Aorta (tissue), 5 donors: ENCODE measurements at places on chromosomes 11 and 22. TPM values are rescaled to one million over a fixed set of nuclear protein-coding genes. Genes with fewer than 3 reads are reported as not detected.
A peak's percentile ranks its signal among the peaks of the same experiment; 100 is the strongest.

DNA sequence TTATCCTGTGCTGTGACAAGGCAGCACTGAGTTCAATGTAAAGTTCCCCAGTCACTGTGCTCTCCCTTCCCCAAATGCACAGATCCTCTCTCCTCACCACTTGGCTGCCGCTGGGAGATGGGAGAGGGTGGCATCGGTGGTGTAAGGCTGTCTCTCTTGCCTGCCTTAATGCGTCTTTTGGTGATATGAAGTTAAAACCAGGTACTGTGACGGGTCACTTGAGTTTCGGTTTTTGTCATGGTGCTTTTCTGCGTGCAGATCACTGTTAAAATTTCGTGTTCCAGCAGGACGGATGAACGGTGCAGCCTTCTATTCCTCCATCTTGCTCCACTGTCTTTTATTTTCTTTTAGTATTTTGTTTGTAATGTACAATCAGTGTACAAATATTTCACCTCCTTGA lies 18.6 kb downstream of the GLB1L2 start:
- no peaks in the 10 kb centered on the region for H3K27me3 ChIP-seq
- DNase-seq, result no peak
- H3K4me3 ChIP-seq, result no peak overlapping the region
- H3K4me1 ChIP-seq, result no peaks in the 10 kb centered on the region

GRCh38 chr11:87909178-87909577 lies 266.1 kb downstream of the RAB38 start:
- no peaks in the 10 kb centered on the region for H3K4me1 ChIP-seq
- H3K27ac ChIP-seq, result no peak overlapping the region
- no peaks in the 10 kb centered on the region for H3K36me3 ChIP-seq
- DNase-seq, result no peak
- no peak overlapping the region for H3K4me3 ChIP-seq

GRCh38 chr11:9203691-9204311 lies 61.3 kb downstream of the DENND5A start:
- peaks cover 3% of the 10 kb centered on the region for H3K36me3 ChIP-seq
- no peak for DNase-seq
- H3K27me3 ChIP-seq, result no peaks in the 10 kb centered on the region
- no peak overlapping the region for H3K4me3 ChIP-seq
- H3K4me1 ChIP-seq, result peaks cover under 1% of the 10 kb centered on the region
- H3K27ac ChIP-seq, result no peak overlapping the region

DNA sequence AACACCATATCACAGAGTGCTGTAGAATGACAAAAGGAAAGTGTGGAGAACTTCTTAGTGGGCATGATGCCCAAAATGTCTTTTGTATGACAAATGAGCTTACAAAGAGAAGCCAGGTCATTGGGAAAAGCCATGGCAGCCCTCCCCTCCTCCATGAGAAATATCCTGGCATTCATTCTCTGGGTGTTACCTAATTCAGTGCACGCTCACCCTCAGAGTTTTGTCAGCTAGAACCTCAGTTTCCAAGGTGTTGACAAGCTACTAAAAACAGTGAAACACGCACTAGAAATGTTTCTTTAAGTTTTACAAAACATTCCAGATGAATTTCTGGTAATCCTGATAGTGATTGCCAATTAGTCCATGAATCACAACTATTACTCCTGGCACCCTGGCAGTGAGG lies 105.4 kb upstream of the FSHB start:
- H3K27me3 ChIP-seq, result no peaks in the 10 kb centered on the region
- no peaks in the 10 kb centered on the region for H3K4me1 ChIP-seq
- no peaks in the 10 kb centered on the region for H3K36me3 ChIP-seq
- DNase-seq, result no peak
- H3K27ac ChIP-seq, result no peak overlapping the region
- H3K4me3 ChIP-seq, result no peak overlapping the region

- H3K36me3 ChIP-seq, result no peaks in the 10 kb centered on the region
- DNase-seq, result no peak
- H3K4me1 ChIP-seq, result no peaks in the 10 kb centered on the region
- H3K27me3 ChIP-seq, result no peaks in the 10 kb centered on the region
- H3K27ac ChIP-seq, result no peak overlapping the region
- H3K4me3 ChIP-seq, result no peak overlapping the region
Measured at GRCh38 chr22:42913874-42914510, 56.9 kb upstream of the ARFGAP3 start.

DNA sequence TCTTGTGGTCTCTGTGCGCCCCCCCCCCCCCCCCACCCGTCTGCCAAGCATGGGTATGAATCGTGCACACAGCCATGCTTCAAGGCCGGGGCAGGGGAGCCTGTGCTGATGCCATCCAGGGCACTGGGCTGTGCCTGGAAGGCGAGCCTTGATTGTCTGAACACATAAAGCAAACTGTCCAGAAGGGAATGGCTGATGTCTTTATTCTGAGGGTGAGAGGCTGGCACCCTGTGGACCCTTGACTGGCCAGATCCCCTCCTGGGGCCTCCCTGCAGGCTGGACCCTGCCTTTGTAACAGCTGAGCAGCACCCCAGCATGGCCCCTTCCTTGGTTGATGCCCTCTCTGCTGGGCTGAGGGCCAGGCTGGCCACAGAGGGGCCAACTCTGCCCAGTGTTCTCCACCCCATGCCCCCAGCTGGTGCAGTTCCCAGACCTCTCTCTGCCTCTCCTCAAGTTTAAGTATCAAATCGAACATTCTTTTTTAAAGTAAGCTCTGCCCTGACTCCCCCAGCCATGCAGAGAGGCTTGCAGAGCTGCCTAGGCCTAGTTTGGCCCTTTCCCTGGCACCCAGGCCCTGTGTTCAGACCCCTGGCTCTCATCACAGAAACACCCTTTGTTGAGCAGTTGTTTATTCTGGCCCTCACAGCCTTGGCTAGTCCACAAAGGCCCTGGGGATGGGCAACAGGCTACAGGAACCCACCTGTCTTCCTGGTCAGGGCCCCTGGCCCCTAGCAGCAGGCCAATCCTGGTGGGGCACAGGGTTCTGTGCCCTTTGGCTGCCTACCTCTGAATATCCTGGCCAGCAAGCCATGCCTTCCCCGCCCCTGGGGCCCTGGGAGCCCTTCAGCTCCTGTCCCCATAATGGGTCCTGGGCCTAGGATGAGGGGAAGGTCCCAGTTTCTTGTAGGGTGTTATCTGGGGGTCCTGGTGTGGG lies 3.9 kb upstream of the RANBP1 start:
- no peaks in the 10 kb centered on the region for H3K27me3 ChIP-seq
- H3K4me1 ChIP-seq, result no peaks in the 10 kb centered on the region
- H3K4me3 ChIP-seq, result no peak overlapping the region
- no peaks in the 10 kb centered on the region for H3K36me3 ChIP-seq

GRCh38 chr22:46131151-46131587 lies 19.2 kb upstream of the PPARA start:
- DNase-seq, result no peak
- H3K36me3 ChIP-seq, result no peaks in the 10 kb centered on the region
- no peaks in the 10 kb centered on the region for H3K27me3 ChIP-seq

DNA sequence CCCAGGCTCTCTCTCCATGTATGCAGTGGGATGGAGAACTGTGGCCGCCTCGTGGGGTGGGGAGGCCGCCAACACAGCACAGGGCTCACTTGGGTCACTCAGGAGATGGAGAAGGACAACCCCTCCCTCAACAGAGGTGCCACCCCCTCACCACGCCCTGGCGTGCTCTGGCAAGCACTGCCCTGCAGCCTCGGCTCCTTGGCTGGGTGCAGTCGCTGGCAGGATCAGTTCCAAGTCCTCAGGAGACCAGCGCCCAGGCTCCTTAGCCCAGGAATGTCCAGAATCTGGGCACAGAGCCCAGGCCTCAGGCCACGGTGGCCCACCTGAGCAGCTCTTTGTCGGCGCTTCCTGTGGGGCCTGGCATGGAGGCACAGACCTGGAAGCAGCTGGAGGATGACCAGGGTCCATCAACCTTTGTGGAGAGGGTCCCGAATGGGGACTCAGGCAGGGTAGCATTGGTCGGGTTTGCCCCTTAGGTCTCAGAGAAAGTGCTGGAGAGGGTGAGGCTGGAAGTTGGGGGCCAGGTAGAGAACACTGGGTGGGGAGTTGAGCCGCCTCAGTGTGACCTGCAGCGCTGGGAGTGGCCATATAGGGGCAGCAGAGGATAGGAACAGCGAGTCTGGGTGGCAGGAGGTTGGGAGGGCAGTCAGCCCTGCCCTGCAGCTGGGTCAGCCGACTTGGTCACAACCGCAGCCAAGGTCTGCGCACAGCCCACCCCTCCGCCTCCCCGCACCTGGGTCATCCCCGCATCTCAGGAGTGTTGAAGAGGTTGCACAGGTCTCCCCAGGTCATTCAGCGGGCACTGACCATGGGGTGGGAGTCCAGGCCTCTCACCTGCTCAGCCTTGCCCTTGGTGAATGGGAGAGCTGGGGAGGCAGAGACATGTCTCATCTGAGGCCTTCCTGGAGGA lies 8.2 kb downstream of the SUSD2 start:
- no peaks in the 10 kb centered on the region for H3K36me3 ChIP-seq
- DNase-seq, result peak; percentile 91
- no peaks in the 10 kb centered on the region for H3K4me1 ChIP-seq

GRCh38 chr11:120324932-120325810 lies at the start of gene TLCD5:
Gene TLCD5, plus strand, starts transcription at chr11:120325299. Its CDS starts 2,143 bp downstream, at chr11:120327442.
- no peaks in the 10 kb centered on the region for H3K4me1 ChIP-seq
- peak; percentile 91 for DNase-seq
- H3K27ac ChIP-seq, result peak within 1 kb of the TSS; percentile 65
- H3K4me3 ChIP-seq, result peak within 1 kb of the TSS; percentile 70

- no peak for DNase-seq
- no peak overlapping the region for H3K27ac ChIP-seq
Measured at GRCh38 chr22:23709107-23709506, 18.3 kb downstream of the RGL4 start.

DNA sequence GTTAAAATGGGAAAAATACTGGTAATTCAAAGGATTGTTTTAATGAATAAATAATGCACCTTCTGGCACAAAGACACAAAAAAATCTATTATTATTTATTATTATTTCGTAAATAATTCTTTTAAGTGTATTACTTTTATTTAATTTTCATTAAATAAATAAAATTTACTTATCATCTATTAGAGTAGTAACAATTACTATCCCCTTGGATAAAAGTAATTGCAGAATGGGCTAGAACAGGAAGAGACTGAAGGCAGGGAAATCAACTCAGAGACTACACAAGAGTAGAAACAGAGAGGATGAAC lies 23.0 kb downstream of the OR8B12 start:
- DNase-seq, result no peak
- no peaks in the 10 kb centered on the region for H3K36me3 ChIP-seq
- no peak overlapping the region for H3K4me3 ChIP-seq
- no peaks in the 10 kb centered on the region for H3K27me3 ChIP-seq

GRCh38 chr11:130202009-130202817 lies 42.6 kb downstream of the ST14 start:
- no peaks in the 10 kb centered on the region for H3K36me3 ChIP-seq
- H3K27ac ChIP-seq, result no peak overlapping the region
- peak; percentile 22 for DNase-seq
- H3K27me3 ChIP-seq, result no peaks in the 10 kb centered on the region
- H3K4me3 ChIP-seq, result no peak overlapping the region

GRCh38 chr11:47589977-47590861 lies 3.7 kb downstream of the FAM180B start:
- H3K27ac ChIP-seq, result no peak overlapping the region
- no peak for DNase-seq
- H3K4me1 ChIP-seq, result no peaks in the 10 kb centered on the region
- H3K27me3 ChIP-seq, result no peaks in the 10 kb centered on the region

GRCh38 chr11:117817368-117818040 lies 7.0 kb downstream of the FXYD2 start:
- H3K27me3 ChIP-seq, result no peaks in the 10 kb centered on the region
- no peaks in the 10 kb centered on the region for H3K36me3 ChIP-seq
- no peak overlapping the region for H3K27ac ChIP-seq

DNA sequence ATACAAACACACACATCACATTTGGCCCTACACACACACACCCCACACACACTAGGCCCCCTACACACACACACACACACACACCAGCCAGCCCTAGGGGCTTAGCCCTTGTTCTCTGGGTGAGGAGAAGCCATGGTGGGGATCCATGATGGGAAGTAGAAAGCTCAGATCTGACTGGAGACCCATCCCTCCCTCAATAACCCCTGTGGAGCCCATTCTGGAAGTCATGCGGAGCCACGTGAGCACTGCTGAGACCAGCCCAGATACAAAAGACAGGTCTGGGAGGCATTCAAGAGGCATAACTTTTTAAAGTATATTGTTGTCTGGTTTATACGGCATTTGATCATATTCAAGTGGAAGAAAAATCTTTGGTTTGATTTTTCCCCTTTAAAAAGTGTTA lies 448.5 kb downstream of the SOX6 start:
- H3K27me3 ChIP-seq, result no peaks in the 10 kb centered on the region
- H3K4me1 ChIP-seq, result no peaks in the 10 kb centered on the region
- H3K36me3 ChIP-seq, result no peaks in the 10 kb centered on the region
- H3K27ac ChIP-seq, result no peak overlapping the region
- H3K4me3 ChIP-seq, result no peak overlapping the region

Gene MRPL16
- 25.3 TPM for total RNA-seq

Gene TBX1
- total RNA-seq, result 5.6 TPM

Gene DAGLA
- 3.5 TPM for total RNA-seq

Gene SSH3
- total RNA-seq, result 37.0 TPM

Gene CST6
- total RNA-seq, result 14.0 TPM

Gene PANX3
- not detected for total RNA-seq

Gene C22orf31
- not detected for total RNA-seq
